Activated T-cell treated with anti-CD3 and anti-CD28 coated beads for 24 hours (primary cell): ENCODE measurements at places on chromosomes 5 and 9.
A peak's percentile ranks its signal among the peaks of the same experiment; 100 is the strongest.

GRCh38 chr5:83608122-83608521 is 112.5 kb downstream of the HAPLN1 start:
- DNase-seq: no peak

- DNase-seq: no peak
Measured at GRCh38 chr9:111561165-111561719, 36.3 kb downstream of the ZNF483 start.

- no peak for DNase-seq
Measured at GRCh38 chr5:147694772-147695171, 87.8 kb downstream of the JAKMIP2 start.

- no peak for DNase-seq
Measured at GRCh38 chr5:75611311-75612225, at the start of gene ANKDD1B. Gene ANKDD1B, plus strand, starts transcription at chr5:75611453. Its CDS starts 182 bp downstream, at chr5:75611635.

DNA sequence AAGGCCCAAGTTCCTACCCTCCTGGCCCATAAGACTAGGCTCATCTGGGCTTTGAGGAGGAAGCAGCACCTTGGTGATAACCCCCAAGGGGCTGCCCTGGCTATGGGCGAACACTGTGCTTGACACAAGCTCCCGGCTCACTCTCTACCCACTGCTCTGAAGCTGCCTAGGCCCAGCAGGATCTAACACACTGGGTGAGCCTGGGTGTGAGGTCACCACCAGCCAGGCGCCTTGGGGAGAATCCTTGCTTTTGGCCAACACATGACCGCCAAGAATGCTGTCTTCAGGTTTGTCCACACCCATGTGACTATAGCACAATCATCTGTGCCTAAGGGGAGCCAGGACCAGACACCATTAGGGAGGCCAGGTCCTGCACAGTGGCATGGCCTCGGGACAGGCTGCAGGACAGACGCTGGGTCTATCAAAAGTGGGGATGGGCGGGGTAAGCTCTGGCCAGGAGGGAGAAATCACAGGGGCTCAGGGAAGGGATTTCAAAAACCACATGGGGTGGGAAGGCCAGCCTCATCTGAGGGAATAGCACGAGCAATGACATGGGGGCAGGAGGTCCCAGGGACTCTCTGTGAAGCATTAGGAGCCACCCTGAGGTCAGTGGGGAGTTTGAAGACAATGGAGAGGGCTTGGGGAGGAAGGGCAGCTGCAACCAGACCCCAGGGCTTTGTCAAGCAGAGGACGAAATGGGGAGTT is 29.6 kb downstream of the BICD2 start:
- DNase-seq: no peak

DNA sequence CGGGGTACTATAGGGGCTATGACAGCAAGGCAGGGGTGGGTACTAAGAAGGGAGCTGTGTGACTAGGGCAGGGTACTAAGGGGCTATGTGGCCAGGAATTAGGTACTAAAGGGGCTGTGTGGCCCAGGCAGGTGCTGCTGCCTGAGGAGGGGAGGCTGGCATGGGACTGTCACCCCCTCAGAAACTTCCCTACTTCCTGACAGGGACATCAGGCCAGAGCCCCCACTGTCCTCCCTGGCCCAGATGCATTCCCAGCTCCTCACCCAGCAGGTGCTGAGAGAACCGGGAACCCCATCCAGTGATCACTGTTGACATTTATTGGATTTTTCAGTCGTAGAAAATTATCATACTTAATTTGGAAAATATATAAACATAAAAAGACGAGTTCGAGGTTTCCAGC is 26.6 kb downstream of the IRX2 start:
- DNase-seq: no peak

- no peak for DNase-seq
Measured at GRCh38 chr5:75348241-75348640, 11.2 kb downstream of the HMGCR start.

DNA sequence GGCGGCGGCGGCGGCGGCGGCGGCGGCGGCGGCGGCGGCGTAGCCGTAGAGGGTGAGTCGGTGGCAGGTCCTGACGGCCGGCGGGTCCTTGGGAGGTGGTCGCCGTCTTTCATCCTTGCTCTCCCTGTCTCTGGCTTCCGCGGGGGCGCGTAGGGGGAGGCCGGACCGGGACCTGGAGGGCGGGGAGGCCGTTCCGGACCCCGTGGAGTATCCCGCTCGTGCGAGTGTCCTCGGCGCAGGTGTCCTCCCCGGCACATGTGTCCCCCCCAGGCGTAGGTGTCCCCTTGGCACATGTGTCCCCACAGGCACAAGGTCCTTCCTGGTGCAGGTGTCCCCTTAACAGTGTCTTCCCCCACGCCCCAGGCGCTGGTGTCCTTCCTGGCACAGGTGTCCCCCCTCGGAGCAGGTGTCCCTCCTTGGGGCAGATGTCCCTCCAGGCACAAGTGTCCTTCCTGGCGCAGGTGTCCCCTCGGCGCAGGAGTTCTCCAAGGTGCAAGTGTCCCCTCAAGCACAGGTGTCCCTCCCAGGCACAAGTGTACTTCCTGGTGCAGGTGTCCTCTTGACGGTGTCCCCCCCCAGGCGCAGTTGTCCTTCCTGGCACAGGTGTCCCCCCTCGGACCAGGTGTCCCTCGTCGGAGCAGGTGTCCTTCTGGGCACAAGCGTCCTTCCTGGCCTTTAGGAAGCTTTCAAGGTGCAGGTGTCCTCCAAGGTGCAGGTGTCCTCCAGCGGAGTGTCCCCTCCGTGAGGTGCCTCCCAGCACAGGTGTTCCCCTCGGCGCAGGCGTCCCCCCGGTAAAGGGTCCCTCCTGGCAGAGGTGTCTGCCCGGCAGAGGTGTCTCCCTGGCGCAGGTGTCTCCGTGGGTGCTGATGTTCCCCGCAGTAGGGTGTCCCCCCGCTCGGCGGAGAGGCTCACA is 519 bp downstream of the EXOC3 start:
- DNase-seq: no peak

- DNase-seq: peak; percentile 55
Measured at GRCh38 chr5:52787600-52788504, at the start of the genes ITGA1 and PELO. Gene ITGA1, plus strand, starts transcription at chr5:52787916. Its CDS starts 438 bp downstream, at chr5:52788354. Gene PELO, plus strand, starts transcription at chr5:52787916. Its CDS starts 12,479 bp downstream, at chr5:52800395.

DNA sequence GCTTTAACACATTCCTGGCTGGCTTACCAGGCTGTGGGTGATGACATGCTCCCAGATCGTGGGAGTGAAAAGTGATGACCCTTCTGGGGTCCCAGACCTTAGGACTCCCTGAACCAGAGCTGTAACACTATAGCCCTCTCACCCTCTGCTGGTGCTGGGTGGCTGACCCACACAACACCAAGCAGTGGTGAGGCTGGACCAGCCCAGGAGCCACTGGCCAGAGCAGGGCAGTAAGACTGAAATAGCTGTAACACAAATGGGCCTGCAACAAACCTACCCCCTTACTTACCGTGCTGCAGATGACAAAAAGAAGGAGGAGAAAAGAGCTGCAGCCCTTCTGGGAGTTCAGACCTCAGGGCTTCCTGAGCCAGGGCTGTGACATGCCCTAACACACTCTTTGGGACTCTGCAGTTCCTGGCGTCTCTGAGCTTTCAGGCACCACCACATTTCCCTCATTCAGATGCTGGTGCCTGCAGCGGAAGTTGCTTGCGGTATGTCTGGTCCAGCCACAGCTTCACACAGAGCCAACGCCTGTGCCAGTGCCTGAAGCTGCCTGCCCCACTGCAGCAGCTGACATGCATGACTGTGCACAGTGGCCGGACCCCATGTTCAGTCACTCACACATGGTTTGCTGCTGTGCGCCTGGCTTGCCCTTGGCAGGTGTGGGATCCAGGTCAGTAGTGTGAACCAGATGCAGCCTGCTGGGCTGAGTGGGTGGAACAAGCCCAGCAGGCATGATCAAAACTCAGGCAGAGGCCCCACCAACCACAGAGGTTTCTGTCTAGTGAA is 1247.4 kb downstream of the EFNA5 start:
- DNase-seq: no peak

GRCh38 chr5:168132241-168132641 is 159.2 kb upstream of the WWC1 start:
- no peak for DNase-seq

DNA sequence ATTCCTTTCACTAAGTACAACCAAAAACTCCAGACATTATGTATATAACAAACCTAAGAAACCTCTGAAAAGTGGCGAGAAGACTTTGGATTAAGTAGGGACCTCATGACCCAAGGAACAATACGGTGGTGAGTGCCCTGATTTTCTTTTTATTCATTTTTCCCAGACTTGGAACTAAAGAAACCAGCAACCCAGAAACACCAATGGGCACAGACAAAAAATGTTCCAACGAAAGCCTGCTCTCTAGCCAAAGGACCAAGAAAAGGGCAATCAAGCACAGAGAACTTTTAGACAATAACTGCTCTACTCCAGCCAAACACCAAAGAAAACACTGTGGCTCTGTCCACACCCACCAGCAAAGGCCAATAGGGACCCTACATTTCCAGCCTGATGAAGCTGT is 66.2 kb upstream of the SSBP2 start:
- DNase-seq: no peak

- DNase-seq: no peak
Measured at GRCh38 chr9:118088090-118088489, 383.9 kb downstream of the TLR4 start.

DNA sequence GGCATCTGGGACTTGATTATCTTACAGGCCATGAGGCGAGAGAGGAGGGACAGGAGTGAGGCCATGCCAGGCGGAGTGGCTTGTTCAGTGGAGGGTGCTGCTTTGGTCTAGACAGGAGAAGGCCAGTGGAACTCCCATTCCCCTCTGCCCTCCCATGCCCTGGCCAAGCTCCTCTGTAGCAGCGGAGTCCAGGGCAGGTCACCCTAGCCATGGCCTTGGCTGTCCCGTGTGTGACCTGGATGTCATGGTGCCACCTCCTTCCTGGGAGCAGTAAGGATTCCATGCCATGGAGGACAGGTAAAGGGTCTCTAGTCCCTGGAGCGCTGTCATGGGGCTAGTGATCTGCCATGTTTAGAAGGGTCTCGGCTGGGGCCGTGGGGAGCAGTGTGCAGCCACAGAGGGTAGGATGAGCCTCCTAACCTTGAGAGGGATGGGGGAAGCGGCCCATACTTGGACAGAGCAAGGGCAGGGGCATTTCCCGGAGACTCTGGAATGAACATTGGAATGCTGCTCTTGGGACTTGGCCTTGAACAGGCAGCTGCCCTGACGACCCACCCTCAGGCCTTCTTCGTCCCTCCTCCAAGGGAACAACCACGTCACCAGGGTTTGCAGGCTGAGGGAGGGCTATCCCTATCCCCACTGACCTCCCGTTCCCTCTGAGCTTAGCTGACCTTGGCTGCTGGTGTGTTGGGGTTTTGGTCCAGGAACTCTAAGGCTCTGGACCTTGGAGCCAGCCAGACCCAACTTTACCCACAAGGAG is 100.4 kb downstream of the DAB2IP start:
- no peak for DNase-seq

DNA sequence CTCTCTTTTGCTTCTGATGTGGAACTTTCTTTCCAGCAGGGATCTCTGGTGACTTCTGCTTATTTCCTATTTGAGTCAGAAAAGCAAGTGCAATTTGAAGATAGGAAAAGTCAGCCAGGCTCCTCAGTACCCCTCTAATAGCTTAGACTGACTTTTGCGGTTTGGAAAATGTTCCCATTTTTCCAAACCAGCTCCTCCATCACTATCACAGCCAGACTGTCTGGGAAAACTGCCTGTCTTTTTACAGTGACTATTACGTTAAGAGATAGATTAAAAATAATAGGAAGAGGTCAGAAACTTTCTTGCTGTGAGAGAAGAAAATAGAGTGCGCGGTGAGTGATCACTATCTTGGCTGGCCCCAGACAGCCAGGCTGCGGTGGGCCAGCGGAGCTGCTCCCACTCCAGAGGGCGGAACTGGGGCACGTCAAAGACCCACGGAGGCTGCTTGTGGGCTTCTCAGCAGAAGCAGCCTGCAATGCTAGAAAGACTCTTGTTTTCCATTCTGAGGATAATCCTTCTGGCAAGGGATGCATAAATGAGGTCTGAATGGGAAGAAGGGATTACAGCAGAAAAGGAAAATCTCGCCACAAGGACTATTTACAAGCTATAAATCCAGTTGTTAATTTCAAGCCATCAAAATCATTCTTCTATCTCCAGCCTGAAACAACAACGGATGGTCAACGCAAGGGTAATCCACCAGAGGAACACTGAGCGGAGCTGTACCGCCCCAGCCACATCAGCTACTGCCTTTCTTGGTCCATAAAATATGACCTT is 151.0 kb upstream of the MSX2 start:
- no peak for DNase-seq

GRCh38 chr9:110502842-110503241 is 76.7 kb downstream of the SVEP1 start:
- DNase-seq: no peak

DNA sequence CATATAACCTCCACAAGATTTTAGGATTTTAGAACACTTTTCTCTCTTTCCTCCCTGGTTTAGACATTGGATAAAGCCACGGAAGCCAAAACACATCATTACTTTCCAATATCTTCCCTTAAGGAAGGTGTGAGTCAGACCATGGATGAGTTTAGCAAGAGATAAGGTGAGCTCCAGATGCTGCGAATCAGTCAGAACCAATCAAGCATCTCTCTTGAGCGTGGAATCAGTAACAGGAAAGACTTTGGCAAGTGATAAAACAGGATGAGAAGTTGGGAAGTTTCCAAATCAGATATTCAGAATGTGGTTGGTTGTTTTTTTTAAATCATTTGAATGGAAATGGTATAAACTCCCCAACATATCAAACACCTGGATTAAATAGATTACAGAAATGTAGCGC is 397.8 kb downstream of the EFNA5 start:
- DNase-seq: no peak

DNA sequence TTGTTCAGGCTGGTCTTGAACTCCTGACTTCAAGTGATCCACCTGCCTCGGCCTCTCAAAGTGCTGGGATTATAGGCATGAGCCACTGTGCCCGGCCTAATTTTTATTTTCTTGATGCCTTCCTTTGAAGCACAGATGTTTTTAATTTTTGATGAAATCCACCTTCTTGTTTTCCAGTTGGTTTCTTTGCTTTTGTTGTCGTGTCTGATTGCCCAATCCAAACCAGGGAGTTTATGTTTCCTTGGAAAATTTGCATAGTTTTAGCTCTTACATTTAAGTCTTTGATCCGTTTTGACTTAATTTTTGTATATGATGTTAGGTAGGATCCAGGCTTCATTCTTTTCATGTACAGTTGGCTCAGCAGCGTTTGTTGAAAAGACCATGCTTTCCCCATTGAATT is 15.2 kb downstream of the EHMT1 start:
- DNase-seq: no peak
